ENCODE measurements at places on chromosomes 2 and 18.
A peak's percentile ranks its signal among the peaks of the same experiment; 100 is the strongest.

DNA sequence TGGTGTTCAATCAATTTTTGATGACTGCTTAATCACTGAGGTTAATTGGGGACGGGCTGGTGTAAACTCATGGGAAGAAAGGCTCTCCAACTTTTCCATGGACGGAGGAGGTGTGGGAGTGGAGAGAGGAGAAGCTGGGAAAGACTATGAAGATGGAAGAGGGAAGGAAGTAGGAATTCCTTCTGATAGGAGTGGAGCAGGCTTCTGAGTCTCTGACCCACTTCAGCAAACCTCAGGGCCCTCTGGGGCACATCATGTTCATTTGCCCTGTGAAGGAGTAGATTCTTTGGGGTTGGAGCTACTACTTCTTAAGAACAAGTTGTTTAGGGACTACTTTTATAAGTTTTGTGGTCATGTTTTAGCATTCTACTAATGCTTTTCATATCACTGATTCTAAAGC is 87.0 kb upstream of the MAP4K3 start:
- no peak for DNase-seq

DNA sequence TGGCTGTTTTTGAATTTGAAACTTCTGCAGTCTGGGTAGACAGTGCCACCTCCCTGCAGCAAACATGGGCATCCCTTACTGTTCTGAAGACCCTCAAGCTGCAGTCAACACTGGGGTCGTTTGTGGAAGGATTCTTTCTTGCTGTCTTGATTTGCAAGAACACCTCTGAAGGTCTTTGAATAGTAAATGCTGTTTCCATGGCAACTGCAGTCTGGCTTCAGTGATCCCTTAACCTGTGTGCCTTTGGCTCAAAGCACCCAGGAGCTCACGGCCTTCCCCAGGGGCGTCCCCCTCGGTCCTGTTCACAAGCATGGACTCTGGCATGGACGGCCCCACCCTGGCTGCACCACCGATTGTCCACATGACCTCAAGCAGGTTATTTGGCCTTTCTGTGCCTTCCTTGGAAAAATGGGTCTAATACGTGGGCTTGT is 38.3 kb downstream of the LRRFIP1 start:
- DNase-seq = no peak

DNA sequence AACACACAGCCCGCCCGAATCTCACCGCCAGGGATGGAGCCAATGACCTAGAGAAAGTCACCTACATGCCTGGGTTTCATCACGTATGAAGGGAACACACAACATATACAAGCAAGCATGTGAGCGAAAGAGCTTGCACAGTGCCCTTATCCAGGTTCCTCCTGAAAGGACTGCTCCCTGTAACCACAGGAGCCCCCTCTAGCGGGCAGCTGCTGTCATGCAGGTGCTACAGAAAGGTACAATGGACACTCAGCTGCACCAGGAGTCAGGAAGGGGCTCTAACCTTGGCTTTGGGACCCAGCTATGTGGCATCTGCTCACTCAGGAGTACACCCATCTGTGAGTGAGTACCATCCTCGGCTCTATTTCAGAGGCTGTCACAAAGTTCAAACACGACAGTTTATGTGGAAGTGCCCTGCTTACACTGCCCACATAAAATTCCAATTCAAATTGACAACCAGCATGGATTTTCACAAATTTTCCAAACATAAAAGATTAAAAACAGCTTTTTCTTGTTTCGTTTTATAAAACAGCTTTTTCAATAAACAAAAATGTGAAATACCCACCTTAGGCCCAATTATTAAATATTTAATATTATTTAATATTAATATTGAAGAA is 3.5 kb downstream of the NDUFA10 start:
- DNase-seq = peak; percentile 15

- DNase-seq = no peak
Observed at GRCh38 chr18:44912740-44913478, 232.2 kb downstream of the SETBP1 start.

GRCh38 chr2:217714287-217714751 is 288.5 kb downstream of the TNS1 start:
- no peak for DNase-seq

GRCh38 chr2:209276000-209276399 is 147.8 kb upstream of the MAP2 start:
- DNase-seq = no peak

DNA sequence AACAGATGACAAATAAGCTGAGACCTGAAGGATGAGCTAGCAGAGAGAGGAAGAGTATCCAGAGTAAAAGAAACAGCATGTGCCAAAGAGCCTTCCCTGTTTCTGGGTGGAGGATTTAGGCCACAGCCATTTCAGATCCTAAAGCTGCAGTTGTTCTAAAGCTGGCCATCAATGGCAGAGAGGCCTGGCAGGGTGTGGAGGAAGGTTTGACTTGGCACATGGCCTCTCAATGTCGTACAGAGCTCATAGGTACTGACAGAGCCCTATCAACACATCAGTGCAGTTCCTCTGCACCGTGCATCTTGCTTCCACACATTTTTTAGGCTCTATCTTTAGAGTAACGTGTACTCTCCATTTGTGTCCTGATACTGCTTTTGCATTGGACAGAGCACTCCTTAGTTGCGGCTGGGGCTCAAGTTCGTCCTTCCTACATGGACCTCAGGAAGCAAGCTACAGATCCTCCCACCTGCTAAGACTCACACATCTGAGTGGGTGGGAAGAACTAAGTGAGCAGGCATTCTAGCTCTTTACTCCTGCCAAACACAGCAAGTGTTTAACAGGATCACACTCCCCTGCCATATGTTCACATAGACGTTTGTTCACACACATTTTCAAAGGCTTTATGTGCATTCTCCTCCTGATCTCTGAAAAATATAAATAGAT is 3.0 kb upstream of the CHMP3 start:
- DNase-seq = no peak

DNA sequence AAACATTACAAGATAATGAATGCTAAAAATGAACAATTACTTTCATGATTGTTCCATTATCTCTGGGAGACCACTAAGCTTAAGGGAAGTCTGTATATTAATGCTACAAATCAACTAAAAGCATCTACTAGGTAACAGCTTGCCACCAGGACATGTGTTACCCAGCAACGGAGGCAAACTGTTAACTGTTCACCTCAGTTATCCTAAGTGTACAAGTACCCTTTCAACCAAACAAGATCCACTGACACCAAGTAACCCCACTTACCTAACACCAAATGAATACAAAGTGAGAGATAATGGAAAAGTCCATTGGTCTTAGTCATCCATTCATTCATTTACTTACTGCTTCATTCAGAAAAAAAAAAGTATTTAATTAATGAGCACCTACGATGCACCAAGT is 54.7 kb upstream of the KIDINS220 start:
- no peak for DNase-seq

GRCh38 chr2:120383631-120384340 is 37.9 kb downstream of the INHBB start:
- DNase-seq = no peak

- no peak for DNase-seq
Observed at GRCh38 chr2:31426096-31426495, 11.6 kb upstream of the XDH start.

GRCh38 chr2:209901172-209901571 is 101.3 kb upstream of the RPE start:
- DNase-seq = no peak

DNA sequence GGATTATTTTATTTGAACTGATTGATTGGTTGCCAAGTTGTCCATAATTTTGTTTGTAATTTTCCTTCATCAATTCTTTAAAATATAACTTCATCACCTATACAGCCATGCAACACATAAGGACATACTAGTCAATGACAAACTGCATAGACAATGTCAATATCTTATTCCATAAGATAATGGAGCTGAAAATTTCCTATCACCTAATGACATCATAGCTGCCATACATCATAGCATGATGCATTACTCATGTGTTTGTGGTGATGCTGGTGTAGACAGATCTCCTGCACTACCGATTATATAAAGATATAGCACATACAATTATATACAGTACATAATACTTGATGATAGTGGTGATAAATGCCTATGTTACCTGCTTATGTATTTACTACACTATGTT is 369.8 kb upstream of the NT5C1B start:
- no peak for DNase-seq

Measured in stimulated activated CD8-positive, alpha-beta memory T cell treated with anti-CD3 and anti-CD28 coated beads, Interleukin-4, amount 100 ng/mL, for 1 hour (primary cell).